Stimulated activated CD8-positive, alpha-beta memory T cell treated with anti-CD3 and anti-CD28 coated beads, Interleukin-2, amount 100 ng/mL, for 1 hour (primary cell): ENCODE measurements at places on chromosomes 4 and X.

DNA sequence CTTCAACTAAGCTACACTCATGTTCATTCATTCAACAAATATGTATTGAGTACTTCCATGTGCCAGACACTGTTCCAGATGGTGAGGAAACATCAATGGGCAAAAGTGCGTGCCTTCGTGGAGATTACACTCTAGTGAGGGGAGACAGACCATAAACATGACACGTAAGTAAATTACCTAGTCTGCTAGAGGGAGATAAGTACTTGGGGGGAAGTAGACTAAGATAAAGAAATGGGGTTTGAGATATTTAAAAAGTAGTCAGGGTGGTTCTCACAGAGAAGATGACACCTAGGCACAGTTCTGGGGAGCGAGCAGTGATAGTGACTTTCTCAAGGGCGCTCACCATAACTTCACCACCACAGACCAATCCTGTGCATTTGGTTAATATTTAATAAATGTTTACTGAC, 11.7 kb downstream of the JCHAIN start:
- DNase-seq, result no peak

DNA sequence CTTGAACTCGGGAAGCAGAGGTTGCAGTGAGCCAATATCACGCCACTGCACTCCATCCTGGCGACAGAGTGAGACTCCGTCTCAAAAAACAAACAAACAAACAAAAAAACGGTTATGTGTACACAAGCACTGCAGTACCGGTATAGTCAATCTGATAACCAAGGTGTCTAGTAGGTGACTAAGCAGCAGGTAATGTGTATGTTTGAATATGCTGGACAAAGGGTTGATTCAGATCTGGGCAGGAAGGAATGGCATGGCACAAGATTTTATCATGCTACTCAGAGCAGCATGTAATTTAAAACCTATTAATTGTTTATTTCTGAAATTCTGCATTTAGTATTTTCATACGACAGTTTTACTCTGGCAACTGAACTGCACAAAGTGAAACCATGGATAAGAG, 41.7 kb downstream of the MAGEC1 start:
- DNase-seq, result no peak

DNA sequence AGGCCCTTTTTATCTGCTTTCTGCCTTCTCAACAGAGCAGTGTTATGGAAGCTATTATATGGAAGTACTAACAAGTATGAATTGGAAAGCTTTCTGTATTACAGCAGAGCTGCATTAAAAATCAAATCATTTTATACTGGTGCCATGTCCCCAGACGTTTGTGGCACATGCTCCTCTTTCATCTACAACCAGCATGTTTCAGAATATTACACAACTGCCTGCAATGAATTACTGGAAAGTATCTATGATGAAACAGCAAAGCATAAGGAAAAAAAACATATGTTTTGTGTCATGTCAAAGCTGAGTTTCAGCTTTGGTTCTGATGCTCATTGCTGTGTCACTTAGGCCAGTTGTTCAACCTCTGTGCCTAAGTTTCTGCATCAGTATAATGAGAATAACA, 576.8 kb downstream of the GBA3 start:
- DNase-seq, result no peak

DNA sequence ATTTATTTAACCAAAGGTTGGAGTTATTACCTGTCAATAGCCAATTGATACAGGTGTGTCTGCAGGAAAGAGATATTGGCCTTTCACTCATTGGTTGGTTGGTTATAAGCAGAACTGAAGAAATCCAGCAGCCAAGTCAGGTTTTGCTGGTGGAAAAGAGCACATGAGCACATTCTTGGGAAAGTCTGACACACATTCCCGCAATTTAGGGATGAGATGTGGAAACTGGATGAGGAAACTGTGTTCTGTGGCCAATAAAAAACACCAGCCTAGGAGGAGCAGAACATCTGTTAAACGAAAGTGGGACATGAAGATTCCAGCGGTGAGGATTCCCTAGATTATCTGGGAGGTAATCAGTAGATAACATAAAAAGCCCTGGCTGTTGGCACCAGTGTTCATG, 567.4 kb upstream of the CPEB2 start:
- DNase-seq, result no peak

DNA sequence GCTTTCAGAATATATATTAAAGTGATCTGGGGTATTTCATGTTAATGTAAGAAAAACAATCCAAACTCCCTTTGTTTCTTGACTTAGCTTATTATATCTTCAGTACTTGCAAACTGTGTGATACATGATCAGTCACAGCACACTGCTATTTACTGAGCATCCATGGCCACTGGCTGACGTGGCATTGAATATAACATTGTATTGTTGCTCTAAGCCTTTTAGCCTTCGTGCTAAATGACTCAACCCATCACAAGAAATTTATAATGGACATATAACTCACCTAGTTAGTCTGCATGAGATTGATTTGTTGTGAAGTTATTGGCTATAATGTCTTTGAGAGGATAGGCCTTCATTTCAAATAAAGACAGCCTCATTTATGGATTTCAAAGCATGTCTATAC, 642.6 kb downstream of the IL1RAPL1 start:
- DNase-seq, result no peak

GRCh38 chrX:97517763-97518162, 634.1 kb downstream of the RPA4 start:
- no peak for DNase-seq

- DNase-seq, result no peak
Observed at GRCh38 chr4:5815641-5816040, 77.2 kb downstream of the CRMP1 start.

DNA sequence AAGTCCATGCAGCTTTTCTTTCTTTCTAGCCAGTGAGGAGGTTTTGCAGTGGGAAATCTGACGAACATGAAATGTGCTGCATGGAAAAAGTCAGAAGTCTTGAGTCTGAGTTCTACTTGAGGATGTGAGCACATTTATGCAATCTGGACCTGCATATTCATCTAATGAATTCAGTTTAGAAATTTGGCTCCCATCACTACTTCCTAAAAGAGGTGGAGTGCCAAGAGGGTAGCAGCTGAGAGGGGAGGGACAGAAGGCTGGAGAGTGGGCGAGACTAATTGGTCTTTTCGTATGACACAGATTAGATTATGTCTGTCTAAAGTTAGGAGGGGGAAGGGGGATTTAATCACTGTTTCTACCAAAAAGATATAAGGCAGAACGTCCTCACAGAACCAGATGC, 535.9 kb downstream of the IQCM start:
- no peak for DNase-seq

DNA sequence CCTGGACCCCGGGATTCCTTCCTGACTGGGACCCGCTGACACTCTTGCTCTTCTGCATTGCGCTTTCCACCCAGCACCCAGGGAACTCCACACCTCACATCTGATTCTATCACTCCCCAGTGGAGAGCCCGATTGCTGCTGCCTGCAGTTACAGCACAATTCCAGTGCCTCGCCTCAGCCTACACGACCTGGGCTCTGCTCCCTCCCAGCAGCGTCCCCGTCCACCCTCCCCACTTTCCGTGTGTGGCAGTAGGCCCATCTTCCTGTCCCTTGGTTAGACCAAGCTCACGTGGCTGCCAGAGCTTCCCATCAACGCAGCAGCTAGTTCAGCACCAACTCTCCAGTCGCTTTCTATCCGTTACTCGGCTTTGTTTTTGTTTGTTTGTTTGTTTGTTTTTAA, 66.6 kb upstream of the SORBS2 start:
- no peak for DNase-seq

GRCh38 chr4:42570221-42570620, 86.7 kb downstream of the ATP8A1 start:
- no peak for DNase-seq

- DNase-seq, result no peak
Observed at GRCh38 chr4:109432203-109432602, 1.4 kb upstream of the SEC24B start.

GRCh38 chrX:21398426-21398825, 24.2 kb downstream of the CNKSR2 start:
- no peak for DNase-seq

GRCh38 chr4:1008840-1009541, 2.4 kb upstream of the FGFRL1 start:
- DNase-seq, result no peak

DNA sequence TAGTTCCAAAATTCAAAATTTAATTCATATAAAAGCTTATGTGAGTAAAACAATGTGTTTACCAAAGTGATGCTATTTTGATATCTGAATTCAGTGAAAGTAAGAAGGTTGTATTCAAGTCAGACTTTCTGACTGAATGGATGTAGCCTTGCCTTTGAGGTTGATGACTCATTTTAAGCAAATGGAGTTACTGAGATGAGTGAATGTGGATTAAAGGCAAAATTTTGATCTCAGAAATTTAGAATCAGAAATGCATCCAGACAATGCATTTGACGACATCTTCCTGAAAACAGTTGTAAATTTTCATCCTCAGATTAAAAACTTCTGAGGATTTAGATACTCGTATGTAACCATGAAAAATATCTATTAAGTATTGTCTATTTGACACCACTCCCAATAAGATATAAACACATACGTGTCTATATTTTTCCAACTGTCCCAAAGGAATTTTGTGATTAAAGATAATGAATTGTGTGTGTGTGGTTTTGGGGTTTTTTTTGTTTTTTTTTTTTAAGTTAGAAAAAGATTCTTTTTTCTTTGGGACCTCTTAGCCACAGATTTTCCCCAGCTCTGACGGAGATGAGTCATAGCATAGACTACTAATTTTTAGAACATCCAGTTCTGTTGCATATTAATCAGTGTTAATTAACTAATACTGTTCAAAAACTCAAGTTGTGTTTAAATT, 34.4 kb downstream of the NFKB1 start:
- no peak for DNase-seq

GRCh38 chrX:40508560-40508959, 72.2 kb upstream of the ATP6AP2 start:
- DNase-seq, result no peak

- DNase-seq, result no peak
Observed at GRCh38 chrX:88613338-88613737, 133.7 kb upstream of the CPXCR1 start.

DNA sequence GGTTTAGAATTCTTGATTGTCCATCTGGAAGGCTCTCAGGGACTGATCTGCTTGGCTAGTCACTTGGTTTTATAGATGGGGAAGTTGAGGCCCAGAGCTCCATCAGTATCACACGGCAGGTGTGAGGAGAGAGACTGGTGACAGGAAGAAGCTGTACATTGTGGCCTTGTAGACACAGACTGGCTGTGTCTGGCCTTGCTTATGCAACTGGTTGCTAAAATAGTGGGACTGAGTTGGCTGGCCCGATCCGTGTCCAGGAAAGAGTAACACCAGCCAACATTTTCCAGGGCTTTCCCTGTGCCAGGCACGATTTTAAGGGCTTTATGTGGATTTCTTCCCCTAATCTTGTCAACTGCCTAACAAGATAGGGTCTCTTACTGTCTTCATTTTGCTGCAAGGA, 2.8 kb downstream of the TBC1D14 start:
- DNase-seq, result no peak

DNA sequence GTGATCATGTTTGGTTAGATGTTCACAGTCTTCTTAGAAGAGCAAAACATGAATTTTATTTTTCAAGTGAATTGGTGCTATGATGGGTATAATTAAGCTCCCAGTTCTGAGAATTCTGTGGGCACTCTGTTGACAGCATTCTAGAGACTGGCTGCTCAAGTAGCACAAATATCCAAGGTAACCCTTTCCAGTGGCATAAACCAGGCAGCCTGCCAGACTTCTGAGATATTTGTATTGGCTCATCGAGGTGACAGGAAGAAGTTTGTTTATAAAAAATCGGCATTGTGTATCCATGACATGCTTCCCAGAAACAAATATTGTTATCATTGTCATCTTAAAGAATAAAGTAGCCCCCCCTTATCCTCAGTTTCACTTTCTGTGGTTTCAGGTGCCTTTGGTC, 28.3 kb downstream of the LANCL3 start:
- DNase-seq, result no peak

GRCh38 chr4:159899596-159899995, 796.7 kb downstream of the RAPGEF2 start:
- DNase-seq, result no peak

- DNase-seq, result no peak
Observed at GRCh38 chr4:86896596-86896995, 4.4 kb upstream of the C4orf36 start.

DNA sequence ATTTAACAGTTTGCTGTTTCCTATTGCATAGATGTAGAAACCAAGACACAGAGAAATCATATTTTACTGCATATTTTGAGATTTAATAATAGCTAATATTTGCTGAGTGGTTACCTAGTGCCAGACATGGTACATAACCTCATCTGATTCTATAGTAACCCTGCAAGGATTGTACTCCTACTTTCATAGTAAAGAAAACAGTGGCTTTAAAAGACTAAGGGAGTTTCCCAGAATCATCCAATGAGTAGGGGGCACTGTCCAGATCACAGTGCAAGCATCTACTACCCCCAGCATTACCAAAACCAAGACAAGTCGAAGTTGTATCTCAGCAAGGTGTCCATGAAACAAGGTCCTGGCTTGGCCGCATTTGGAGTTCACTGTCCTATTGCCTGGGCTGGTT, 224.5 kb upstream of the TENM3 start:
- DNase-seq, result no peak

DNA sequence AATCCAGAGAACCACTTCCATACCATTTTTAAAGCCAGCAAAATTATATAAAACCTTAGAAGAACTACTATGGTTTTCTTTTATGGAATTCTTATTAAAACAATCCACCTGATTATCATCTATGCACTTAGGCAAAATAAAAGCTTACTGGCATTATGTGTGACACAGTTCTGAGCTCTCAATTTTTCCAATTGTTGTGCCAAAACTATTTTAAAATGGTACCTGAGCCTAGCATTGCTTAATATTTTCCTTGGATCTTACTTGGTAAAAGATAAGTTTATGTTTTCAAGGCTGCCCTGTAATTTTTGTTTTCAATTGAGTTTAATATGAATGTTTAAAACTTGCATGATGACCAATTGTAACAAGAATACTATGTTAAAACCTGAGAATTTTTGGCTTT, 201.3 kb downstream of the MAD2L1 start:
- no peak for DNase-seq

- DNase-seq, result no peak
Observed at GRCh38 chrX:130097507-130098209, 12.6 kb downstream of the ELF4 start.

DNA sequence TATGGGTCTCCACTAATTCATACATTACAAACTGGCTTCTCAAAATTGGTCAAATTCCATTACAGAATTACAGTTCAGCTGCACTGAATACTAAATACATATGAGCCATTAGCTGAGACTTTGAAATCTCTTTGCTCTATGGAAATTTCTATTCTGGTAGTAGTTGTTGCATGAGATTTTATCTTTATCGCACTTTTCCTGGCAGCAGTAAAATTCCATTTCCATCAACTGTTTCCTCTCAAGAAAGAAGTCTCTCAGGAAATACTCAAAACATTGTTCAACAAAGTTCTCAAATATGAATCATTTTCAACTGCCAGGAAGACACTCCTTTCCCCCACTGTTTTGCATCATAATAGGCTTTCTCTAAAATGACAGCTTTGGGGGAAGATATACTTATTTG, 51.3 kb downstream of the ATP11C start:
- DNase-seq, result no peak

- DNase-seq, result no peak
Observed at GRCh38 chr4:173436771-173437265, 37.9 kb upstream of the SCRG1 start.
